ENCODE measurements at places on chromosomes 3 and 15. TPM values are rescaled to one million over a fixed set of nuclear protein-coding genes. Genes with fewer than 3 reads are reported as not detected.

ARRDC4 gene
- 9.1 TPM for total RNA-seq

GRCh38 chr3:184899953-184900595 is 88.1 kb downstream of the VPS8 start:
- H3K27ac ChIP-seq = no peak overlapping the region
- no peaks in the 10 kb centered on the region for H3K4me1 ChIP-seq
- no peak overlapping the region for H3K4me3 ChIP-seq
- no peaks in the 10 kb centered on the region for H3K27me3 ChIP-seq
- no peak for DNase-seq
- peaks cover 5% of the 10 kb centered on the region for H3K36me3 ChIP-seq

DNA sequence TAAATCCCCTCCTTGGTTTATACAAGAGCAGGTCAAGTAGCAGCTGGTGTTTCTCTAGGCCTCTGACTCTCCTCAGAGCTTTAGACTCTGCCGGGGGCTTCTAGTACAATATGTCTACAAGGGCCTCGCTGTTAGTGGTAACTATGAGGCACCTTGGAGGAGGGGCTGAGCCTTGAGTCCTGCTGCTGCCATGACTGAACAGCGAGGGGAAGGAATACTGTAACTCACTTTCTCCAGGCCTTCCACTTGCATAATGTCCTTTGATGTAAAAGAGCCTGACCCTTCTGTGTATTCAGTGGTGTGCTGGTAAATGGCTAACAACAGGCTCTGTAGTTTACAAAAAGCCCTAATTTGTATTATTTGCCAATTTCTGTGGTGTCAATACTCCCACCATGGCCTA is 27.8 kb downstream of the DRD3 start:
- H3K27me3 ChIP-seq = no peaks in the 10 kb centered on the region
- H3K4me1 ChIP-seq = no peaks in the 10 kb centered on the region
- H3K27ac ChIP-seq = no peak overlapping the region
- no peak overlapping the region for H3K4me3 ChIP-seq

GRCh38 chr3:122183521-122183892 is at the start of gene CASR:
TSS of gene CASR (plus strand) at chr3:122183668. CDS start at chr3:122254190, 70,522 bp downstream.
- DNase-seq = no peak
- H3K27ac ChIP-seq = no peak within 1 kb of the TSS
- no peaks in the 10 kb centered on the region for H3K36me3 ChIP-seq
- H3K4me1 ChIP-seq = no peaks in the 10 kb centered on the region

DNA sequence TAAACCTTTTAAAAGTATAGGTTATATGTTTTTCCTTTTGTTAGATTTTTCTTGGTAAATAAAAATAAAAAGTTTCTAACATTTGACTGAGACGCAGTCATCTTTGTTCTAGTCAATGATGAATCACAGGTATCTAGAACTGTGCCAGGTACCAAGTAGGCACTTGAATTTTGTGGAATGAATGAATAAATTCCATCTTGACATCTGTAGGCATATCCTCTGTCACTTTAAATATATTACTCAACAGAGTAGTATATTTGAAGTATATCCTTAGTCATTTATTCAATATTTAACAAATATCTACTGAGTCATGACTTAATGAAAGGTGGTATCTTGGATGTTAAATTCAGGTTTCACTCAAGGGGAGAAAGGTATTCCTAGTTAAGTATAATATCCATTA is 828.4 kb downstream of the TUSC7 start:
- DNase-seq = no peak
- H3K4me1 ChIP-seq = no peaks in the 10 kb centered on the region
- H3K27ac ChIP-seq = no peak overlapping the region
- no peaks in the 10 kb centered on the region for H3K27me3 ChIP-seq

TMEM158 gene
- 3.3 TPM for total RNA-seq

DNA sequence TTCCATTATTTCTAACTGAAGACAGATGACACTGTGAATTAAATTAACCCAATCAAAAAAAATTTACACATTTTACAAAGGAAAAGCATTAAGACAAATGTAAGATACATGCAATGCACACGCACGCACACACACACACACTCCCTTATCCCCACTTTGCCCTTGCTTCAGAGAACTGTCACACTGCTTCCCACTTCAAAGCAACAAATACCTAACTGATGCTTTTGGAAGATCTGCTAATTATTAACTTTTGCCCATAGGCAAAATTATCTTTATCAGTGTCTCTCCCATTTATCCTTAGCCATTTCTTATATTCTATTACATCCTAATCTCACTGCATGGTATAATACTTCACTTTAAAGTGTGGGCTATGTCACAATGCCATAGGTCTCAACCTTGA is 60.3 kb downstream of the SETD2 start:
- no peak overlapping the region for H3K27ac ChIP-seq
- H3K4me3 ChIP-seq = no peak overlapping the region
- peaks cover 4% of the 10 kb centered on the region for H3K4me1 ChIP-seq
- no peak for DNase-seq
- H3K27me3 ChIP-seq = no peaks in the 10 kb centered on the region

DNA sequence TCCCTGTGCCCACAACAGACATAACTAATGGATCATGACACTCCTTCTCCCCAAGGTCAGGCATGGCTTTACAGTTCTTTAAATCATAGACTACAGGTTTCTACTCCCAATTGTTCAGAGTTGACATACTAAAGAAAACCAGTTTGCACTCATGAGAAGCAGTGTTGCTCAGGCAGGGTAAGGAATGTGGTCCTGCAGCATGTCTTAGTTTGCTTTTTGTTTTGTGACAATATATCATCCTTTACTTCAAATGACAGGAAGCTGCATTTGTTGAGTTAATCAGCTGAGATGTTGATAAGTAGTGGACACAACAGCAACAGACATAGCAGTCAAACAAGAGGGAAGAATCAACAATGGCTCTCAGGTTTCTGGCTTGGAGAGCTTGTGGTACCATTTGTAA is 267.5 kb downstream of the SLCO3A1 start:
- H3K4me3 ChIP-seq = no peak overlapping the region
- DNase-seq = no peak
- no peaks in the 10 kb centered on the region for H3K27me3 ChIP-seq

TMEM87A gene
- 45.3 TPM for total RNA-seq

GLDN gene
- under 0.01 TPM for total RNA-seq

- H3K4me3 ChIP-seq = no peak overlapping the region
- H3K36me3 ChIP-seq = no peaks in the 10 kb centered on the region
- DNase-seq = no peak
Observed at GRCh38 chr3:165462636-165463334, 266.6 kb upstream of the SLITRK3 start.

ZNF385D gene
- 0.28 TPM for total RNA-seq

DNA sequence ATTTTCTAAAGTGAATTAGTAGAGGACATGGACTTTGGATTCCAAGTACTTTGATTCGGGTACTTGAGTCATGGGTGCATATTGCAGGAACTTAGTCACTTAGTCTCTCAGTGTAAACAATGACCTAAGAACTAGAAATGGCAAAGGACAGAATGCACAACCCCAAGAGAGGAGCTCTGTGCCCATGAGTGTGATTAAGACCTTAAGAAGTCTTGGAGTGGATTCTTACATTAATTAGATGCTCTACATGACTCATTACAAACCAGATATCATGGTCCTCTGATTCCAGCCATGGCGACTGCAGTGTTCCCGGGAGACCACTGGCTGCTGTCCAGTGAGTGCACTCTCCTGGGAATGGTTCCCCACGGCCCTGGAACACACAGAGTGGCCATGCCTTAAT is 251.5 kb downstream of the GABRG3 start:
- no peak overlapping the region for H3K4me3 ChIP-seq
- H3K27ac ChIP-seq = no peak overlapping the region
- no peak for DNase-seq
- H3K36me3 ChIP-seq = no peaks in the 10 kb centered on the region
- H3K4me1 ChIP-seq = no peaks in the 10 kb centered on the region
- H3K27me3 ChIP-seq = no peaks in the 10 kb centered on the region

- H3K36me3 ChIP-seq = no peaks in the 10 kb centered on the region
- no peak for DNase-seq
- H3K27me3 ChIP-seq = peaks cover 4% of the 10 kb centered on the region
- 0 out of 2 replicates have a peak, but pooled peaks cover 1% of the 10 kb centered on the region for H3K4me1 ChIP-seq
- H3K4me3 ChIP-seq = no peak overlapping the region
Observed at GRCh38 chr3:54744291-54744690, 183.6 kb downstream of the LRTM1 start.

DNA sequence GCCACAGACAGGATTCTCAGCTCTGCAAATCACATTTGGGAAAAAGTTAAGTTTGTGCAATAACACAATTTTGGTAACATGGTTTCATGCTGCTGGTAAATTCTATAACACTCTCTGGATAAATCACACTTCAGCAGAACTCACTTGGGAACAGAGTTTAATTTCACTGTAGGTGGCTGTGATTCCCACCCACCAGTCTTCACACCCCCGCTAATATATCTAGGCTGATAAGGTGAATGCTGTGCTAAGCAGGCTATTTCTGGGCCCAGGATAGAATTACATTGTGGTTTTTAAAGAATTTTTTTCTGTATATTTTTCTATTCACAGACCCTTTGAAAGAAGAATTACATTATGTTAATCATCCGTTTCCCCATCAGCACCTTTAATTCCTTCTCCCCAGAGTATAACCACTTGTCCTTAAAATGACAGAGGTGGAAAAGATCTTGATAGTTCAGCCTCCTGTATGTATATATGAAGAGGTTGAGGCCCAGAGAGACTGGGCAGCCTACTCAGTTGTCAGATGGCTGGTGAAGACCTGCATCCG is 22.9 kb downstream of the MAP2K1 start:
- H3K4me1 ChIP-seq = peaks cover 9% of the 10 kb centered on the region
- DNase-seq = no peak

DNA sequence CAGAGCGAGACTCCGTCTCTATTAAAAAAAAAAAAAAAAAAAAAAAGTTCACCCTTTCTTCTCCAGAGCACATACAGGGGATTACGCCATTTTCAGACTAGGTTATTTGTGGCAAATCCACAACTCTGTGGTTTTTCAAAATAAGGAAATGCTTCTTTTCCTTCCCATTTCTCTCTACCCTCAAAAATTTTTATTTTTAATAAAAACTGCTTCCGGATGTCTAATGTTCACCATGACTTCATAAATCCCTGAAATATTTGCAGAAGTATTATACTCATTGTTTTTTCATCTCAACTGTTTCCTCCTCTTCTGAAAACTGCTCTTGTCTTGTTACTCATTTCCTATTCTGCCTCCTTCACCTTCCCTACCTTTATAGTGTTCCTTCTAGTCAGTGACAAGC is 45.0 kb upstream of the SLC12A8 start:
- no peaks in the 10 kb centered on the region for H3K27me3 ChIP-seq
- no peaks in the 10 kb centered on the region for H3K4me1 ChIP-seq
- no peak overlapping the region for H3K27ac ChIP-seq

DNA sequence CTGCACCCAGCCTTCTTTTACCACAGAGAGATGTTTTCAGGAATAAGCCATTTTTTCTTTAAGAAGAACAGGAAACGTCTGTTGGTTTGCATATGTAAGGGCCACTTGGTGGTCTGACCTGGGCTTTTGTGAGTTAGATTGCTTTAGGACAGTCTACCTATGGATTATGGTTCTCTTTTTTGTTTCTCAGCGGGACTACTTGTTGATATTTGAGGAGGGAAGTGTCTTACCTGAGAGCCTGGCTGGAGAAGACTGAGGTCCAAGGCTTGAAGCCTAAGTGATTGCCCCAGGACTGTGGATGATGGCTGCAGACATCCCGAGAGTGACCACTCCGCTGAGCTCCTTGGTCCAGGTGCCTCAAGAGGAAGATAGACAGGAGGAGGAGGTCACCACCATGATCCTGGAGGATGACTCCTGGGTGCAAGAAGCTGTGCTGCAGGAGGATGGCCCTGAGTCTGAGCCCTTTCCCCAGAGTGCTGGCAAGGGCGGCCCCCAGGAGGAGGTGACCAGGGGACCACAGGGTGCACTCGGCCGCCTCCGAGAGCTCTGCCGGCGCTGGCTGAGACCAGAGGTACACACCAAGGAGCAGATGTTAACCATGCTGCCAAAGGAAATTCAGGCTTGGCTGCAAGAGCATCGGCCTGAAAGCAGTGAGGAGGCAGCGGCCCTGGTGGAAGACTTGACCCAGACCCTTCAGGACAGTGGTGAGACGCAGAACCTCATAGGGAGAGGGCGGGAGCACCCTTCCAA is 3.0 kb downstream of the ZSCAN2 start:
- H3K36me3 ChIP-seq = peaks cover 29% of the 10 kb centered on the region
- no peaks in the 10 kb centered on the region for H3K27me3 ChIP-seq
- peaks cover 4% of the 10 kb centered on the region for H3K4me1 ChIP-seq
- no peak overlapping the region for H3K27ac ChIP-seq
- no peak overlapping the region for H3K4me3 ChIP-seq

- no peaks in the 10 kb centered on the region for H3K36me3 ChIP-seq
- DNase-seq = no peak
- H3K27me3 ChIP-seq = no peaks in the 10 kb centered on the region
- no peak overlapping the region for H3K27ac ChIP-seq
- no peak overlapping the region for H3K4me3 ChIP-seq
- peaks cover 11% of the 10 kb centered on the region for H3K4me1 ChIP-seq
Observed at GRCh38 chr15:75051191-75051608, 27.8 kb downstream of the PPCDC start.

- H3K27ac ChIP-seq = no peak overlapping the region
- no peak for DNase-seq
- H3K27me3 ChIP-seq = no peaks in the 10 kb centered on the region
- H3K4me1 ChIP-seq = no peaks in the 10 kb centered on the region
- no peak overlapping the region for H3K4me3 ChIP-seq
Observed at GRCh38 chr3:146106986-146107385, 54.0 kb downstream of the PLOD2 start.

STOML1 gene
- total RNA-seq = 11.8 TPM

DNA sequence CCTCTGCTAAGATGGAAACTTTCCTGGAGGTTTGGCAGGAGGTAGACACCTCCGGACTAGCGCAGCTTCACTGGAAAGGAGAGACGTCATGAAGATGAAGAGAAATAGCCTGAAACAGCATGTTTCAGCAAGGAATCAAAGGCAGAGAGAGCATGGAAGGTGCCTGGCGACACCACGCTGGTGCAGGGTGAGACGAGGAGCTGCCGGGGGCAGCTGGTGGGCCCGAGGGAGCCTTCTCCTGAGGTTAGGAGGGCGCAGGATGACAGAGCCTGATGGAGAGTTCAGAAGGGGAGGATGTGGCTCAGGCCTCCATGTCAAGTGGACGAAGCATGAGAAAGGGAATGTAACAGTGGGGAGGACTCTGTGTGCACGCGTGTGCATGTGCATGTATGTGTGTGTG is 113.6 kb downstream of the TPRA1 start:
- H3K36me3 ChIP-seq = no peaks in the 10 kb centered on the region
- H3K27ac ChIP-seq = no peak overlapping the region
- H3K4me1 ChIP-seq = no peaks in the 10 kb centered on the region
- peaks cover 41% of the 10 kb centered on the region for H3K27me3 ChIP-seq
- no peak for DNase-seq
- H3K4me3 ChIP-seq = no peak overlapping the region

DNA sequence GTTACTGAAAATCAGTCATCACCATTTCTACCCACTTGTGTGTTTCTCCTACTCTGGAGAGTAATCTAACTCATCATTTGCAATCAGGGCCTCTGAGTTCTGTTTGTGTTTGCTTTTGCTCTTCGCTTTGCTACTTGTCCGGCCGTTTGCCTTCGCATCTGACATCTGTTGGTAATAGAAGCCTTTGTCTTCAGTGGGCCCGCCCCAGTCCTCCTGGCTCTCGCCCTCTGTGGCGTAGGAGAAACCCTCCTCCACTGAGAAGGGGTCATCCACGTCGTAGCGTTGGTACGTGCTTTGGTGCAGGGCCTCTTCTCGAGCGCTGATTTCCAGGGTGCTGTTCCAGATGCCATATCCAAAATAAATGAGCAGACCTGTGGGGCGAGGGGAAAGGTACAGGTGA is 48.3 kb downstream of the CLDN11 start:
- no peak overlapping the region for H3K27ac ChIP-seq
- no peak for DNase-seq
- no peaks in the 10 kb centered on the region for H3K36me3 ChIP-seq

TJP1 gene
- total RNA-seq = 43.4 TPM
